Upper lobe of right lung (tissue), 1 donor: ENCODE measurements at places on chromosomes 5 and 9.
A peak's percentile ranks its signal among the peaks of the same experiment; 100 is the strongest.

DNA sequence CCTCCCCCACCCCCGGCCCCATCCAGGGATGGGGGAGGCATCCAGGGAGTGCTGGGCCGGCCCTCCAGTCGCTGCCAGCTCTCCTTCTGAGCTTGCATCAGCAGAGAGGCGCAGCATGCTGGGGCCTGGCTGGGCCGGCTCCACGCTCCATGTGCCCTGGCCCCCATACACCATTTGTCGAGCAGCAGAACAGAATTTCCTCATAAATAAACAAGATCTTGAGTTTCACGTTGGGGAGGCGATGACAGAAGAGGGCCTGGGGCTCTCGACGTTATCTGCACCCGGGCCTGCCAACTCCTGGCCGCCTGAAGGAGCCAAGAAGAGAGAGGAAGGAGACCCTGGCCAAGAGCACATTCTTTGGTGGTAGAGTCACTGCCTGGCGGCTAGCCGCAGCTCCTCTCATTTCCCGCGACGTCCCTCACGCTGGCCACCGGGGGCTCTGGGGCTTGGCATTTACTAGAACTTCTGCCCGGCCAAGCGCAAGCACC, 177.0 kb downstream of the FGF18 start:
- peak; percentile 84 for DNase-seq

- DNase-seq = no peak
These were observed 6.5 kb downstream of the SNX18 start for GRCh38 chr5:54524082-54524481.

DNA sequence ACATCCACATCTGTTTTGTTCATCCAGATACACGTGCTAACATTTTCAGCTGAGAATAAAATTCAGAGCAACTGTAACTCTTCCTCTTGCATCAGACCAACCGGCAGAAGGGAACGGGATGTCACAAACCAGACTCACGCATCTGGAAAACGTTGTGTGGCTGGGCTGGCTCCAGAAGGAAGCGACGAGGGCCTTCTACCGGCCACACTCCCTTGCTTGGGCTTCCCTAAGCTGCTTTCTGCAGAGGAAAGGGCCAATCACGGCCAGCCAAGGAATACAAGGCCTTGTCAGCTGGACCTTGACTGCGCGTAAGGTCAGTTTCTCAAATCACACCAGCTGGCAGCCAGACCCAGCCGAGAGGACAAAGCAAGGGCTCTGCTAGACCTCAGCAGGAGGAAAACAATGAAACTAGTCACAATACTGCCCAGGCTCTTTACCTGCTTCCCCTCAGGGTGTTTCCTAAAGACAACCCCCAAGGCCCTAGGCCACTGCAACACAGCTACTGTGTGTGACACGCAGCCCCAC, 106.1 kb downstream of the THBS4 start:
- peak; percentile 79 for DNase-seq

DNA sequence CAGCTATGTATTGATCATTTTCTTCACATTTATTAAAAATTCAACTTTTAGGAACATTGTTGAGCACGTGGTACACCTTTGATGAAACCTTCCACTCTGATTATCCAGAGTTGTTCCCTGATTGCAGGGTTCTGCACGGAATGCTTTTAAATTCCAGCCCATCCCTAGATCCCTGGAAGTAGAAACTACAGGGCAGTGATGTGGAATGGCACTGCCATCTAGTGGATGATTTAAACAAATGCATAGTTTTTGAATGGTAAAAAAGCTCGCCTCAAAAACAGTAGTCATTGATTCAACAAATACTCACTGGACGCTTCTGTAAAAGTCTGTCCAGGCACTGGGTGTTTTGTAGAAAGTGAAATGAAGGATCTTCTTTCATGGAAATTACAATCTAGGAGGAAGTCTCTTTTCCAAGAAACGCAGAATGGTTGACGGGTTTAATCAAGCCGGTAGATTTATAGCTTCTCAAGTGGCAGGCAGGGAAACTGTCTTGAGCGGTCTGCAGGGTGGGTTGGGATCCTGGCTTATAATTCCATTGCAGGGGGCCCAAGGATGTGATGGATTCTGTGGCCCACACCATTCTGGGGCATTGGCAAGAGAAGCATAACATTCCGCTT, 118.4 kb downstream of the ARHGAP26 start:
- DNase-seq = no peak

DNA sequence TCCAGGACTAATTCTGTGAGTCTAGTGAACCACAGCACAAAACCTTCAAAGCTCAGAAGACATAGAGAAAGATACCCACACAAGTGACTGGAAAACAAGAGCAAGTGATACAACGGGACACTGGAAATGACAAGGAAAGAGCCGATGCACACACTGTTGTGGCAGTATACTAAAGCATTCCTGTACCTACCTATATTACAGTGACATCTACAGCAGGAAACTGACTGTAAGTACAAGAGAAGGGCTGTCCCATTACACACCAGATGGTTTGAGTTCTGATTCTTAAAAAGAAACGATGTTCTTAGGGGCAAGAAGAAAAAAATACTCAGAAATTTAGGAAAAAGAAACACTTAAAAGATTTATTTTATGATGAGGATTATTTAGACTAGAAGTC, 18.5 kb downstream of the TMEM245 start:
- DNase-seq = no peak

GRCh38 chr5:69238760-69239251, 4.1 kb downstream of the CDK7 start:
- no peak for DNase-seq

DNA sequence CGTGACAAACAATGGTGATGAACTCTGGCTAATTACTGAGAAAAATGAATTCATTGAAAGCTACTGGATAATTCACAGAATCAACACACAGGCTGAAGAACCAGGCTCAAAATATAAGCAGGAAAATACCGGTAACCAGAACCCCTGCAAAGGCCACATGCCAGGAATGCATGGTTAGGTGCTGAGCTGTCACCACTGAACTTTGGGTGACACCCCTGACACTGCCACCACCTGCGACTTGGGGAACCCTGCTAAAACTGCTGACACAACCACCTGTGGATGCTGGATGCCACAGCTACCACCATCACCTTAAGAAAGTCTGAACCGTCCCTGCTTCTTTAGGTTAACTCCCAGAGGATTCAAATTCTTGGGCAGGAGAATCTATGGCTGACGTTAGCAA, 72.0 kb upstream of the NR4A3 start:
- DNase-seq = no peak

DNA sequence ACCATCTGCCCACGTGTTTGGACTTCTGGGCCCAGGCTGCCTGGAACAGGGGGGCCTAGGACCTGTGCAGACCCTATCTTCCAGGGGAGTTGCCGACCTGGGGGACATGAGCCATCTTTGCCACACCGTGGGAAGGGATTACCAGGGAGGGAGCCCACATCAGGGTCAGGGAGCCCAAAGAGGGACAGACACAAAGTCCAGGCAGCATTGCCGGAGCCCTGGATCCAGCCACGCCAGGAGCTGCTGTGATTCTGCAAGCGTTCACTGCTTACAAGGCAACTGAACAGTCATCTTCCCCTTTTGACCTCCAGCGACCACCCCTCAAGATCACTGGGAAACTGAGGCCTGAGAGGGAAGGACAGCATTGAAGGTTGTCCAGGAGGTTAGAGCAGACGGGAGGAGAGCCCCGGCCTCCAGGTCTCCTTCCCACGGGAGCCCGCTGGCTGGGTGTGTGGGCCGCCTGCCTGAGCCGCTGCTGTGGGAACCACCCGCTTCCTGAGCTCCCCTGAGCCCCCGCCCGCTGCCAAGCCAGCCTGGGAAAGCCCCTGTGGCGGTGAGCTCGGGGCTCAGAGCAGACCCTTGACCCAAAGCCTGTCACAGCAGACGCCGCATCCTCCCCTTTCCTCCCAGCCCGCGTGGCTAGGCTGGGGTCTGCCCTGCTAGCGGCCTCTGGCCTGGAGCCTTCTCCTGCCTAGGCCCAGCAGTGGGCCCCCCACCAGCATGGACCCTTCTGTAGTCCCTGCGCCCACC, 17.1 kb upstream of the NOTCH1 start:
- DNase-seq = no peak

DNA sequence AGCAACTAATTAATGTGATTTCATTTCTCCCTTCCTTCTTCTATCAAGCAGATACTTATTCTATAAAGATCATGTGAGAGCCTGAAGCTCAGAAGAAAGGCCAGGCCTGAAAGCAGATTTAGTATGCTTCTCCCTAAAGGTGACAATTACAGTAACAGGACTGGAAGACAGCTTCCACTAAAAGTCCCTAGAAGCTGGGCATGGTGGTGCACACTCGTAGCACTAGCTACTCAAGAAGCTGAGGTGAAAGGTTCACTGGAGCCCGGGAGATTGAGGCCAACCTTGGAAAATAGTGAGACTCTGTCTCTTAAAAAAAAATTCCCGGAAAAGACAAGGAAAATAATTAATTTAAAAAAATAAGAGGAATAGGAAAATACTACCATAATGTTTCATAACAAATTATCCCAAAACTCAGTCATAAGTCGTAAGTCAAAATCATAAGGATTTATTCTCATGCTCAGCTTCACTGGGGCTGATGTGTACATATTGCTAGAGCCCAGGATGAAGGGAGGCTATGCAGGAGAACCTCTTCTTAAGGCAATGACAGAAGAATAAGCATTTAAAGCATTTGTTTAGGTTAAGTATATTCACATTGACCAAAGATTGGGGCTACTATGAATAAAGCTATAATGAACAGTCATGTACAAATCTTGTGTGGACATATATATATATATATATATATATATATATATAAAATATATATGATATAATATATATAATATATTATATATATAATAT, 210.8 kb upstream of the SMARCA2 start:
- DNase-seq = no peak

- no peak for DNase-seq
These were observed 11.1 kb downstream of the PDLIM7 start for GRCh38 chr5:177486256-177486655.

GRCh38 chr5:60372786-60373185, 327.2 kb downstream of the DEPDC1B start:
- DNase-seq = no peak

DNA sequence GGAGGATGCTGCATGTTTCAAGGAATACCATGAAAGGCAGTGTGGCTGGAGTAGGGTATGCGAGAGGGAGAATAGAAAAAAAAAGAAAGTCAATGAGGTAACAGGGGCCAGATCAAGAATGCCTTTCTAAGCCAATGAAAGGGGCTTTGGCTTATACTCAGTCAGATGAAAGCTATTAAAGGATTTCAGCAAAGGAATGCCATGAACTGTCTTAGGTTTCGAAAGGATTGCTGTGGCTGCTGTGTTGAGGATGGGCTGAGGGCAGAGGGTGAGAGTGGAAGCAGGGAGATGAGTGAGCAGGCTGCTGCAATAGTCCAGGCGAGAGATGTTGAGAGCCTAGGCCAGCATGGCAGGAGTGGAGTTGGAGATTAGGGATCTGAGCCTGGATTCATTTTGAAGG, 135.4 kb upstream of the CKMT2 start:
- DNase-seq = no peak

- DNase-seq = no peak
These were observed 50.9 kb downstream of the OSMR start for GRCh38 chr5:38896760-38897159.

DNA sequence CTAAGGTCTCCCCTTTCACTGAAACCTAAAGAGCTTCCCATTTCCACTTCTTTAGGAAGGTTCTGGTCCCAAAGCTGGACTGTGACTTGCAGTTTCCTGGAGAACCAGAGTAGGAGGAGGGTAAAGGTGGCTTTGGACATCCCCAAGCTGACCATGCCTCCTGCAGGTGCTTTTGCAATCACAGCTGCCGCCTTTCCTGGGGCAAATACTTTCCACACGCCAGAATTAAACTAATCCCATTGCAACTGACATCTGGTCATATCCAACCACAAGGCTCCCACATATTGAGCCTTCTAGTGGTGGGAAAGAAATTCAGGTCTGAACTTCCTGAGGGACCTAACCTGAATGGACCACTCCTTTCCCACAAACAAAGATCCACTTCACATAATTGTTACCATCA, 92.7 kb downstream of the NRG2 start:
- no peak for DNase-seq
